ENCODE measurements at places on chromosomes 16 and 17. TPM values are rescaled to one million over a fixed set of nuclear protein-coding genes. Genes with fewer than 3 reads are reported as not detected.

The CETP gene
- 0.50 TPM for total RNA-seq

The CLDN7 gene
- total RNA-seq, result 6.9 TPM

GRCh38 chr16:85930301-85930700 is 31.3 kb downstream of the IRF8 start:
- DNase-seq, result no peak

DNA sequence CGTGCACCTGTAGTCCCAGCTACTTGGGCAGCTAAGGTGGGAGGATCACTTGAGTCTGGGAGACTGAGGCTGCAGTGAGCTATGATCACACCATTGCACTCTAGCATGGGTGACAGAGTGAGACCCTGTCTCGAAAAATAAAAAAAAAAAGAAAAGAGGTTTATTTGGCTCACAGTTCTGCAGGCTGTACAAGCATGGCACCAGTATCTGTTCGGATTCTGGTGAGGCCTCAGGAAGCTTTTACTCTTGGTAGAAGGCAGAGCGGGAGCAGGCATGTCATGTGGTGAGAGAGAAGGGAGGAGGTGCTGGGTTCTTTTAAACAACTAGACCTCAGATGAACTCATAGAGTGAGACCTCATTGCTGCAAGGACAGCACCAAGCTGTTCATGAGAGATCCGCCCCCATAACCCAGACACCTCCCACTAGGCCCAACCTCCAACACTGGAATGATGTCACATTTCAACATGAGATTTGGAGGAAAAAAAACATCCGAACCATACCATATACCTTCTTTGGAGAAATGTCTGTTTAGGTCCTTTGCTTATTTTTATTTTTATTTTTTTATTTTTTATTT is 10.3 kb upstream of the RMI2 start:
- no peak for DNase-seq

DNA sequence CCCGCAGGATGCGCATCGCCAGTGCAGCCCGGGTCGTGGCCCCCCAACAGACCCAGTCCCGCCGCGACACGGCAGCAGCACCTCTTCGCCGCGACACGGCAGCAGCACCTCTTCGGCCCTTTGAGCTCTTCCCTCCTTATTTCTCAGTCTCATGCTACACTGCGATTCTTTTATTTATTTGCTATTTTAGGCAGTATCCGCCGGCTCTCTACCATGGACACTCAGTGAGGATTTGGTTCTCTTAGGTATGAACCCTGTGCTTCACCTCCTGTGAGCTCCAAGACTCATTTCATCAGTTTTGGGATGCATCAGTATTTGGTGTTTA is 8.3 kb upstream of the MAP2K3 start:
- no peak for DNase-seq

- DNase-seq, result no peak
Observed at GRCh38 chr16:57966986-57967385, 3.9 kb downstream of the CNGB1 start.

- no peak for DNase-seq
Observed at GRCh38 chr17:57294629-57295501, 38.5 kb downstream of the MSI2 start.

The PIK3R5 gene
- 14.0 TPM for total RNA-seq

DNA sequence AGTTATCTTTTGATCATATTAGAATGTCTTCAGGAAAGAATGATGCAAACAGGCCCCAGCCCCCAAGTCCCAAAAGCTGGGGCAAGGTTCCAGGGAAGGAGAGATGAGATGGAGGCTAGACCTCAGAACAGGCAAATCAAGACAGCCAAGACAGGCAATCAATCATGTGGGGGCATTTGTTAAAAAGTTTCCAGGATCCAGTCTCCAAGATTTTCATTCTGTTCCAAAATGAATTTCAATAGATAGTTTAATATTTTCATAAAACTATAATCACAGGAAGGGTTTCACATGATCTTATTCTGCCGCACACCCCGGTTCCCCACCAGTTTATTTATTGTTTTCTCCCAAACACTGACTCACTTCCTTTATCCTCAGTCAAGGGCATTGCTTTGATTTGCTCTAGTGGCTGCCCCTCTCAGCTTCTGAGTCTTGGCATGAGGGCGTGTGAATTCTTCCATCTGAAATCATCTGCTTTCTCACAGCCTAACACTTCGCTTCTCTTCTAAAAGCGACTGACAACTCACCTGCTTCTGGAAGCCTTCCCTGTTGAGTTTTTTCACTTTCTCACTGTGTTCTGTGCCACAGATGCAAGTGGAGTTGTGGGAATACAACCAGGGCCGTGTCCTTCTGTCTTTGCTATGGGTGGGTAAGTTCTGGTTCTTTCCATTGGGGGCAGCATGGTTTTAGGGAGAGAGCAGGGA is 12.2 kb upstream of the TERF2 start:
- DNase-seq, result peak; percentile 67

DNA sequence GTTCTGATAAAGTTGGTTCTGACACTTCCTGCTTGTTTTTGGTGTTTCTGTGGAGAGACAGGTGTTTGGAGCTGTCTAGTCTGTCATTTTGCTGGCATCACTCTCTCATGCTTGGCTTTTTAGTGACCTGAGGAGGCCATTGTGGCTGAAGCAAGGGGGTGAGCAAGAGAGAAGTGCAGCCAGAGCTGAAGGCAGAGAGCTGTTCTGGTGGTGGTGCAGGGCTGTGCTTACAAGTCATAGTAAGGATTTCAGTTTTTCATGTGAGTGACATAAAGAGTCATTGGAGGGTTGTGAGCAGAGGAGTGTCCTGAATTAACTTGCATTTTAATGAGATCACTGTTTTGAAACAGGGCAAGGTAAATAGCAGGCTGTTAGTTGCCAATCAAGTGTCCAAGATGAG is 97.5 kb downstream of the CHD9 start:
- DNase-seq, result no peak

GRCh38 chr16:87648236-87648635 is 45.9 kb downstream of the JPH3 start:
- DNase-seq, result peak; percentile 89

The GRAPL gene
- 2.2 TPM for total RNA-seq

- no peak for DNase-seq
Observed at GRCh38 chr16:72922714-72923113, 125.2 kb downstream of the ZFHX3 start.

The TEX19 gene
- total RNA-seq, result 21.9 TPM

The PLA2G10 gene
- total RNA-seq, result 1.5 TPM

The CLDN6 gene
- total RNA-seq, result 0.74 TPM

DNA sequence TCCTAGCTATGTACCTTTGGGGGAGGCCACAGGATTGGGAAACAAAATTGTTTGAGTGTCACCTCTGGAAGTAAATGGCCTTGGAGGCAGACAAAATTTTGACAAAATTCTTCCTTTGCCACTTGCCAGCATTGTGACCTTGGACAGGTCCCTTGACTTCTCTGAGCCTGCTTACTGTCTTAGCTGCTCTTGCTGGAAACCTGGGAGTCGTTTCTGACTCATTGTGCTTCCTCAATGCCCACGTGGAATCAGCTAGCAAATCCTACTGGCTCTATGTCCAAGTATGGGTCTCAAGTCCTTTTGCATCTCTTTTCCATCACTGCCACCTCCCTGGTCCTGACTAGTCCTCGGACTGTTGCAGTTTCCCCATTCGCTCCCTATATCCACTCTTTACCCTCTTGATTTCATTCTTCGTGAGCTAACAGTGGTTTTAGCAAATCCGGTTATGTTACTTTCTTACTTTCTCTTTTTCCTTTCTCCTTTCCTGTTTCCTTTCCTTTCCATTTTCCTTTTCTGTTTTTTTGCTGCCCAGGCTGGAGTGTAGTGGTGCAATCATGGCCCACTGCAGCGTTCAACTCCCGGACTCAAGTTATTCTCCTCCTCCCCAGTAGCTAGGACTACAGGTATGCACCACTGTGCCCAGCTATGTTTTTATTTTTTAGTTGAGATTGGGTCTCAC is 68.1 kb upstream of the LGALS9 start:
- no peak for DNase-seq

The BAIAP3 gene
- total RNA-seq, result 29.8 TPM

DNA sequence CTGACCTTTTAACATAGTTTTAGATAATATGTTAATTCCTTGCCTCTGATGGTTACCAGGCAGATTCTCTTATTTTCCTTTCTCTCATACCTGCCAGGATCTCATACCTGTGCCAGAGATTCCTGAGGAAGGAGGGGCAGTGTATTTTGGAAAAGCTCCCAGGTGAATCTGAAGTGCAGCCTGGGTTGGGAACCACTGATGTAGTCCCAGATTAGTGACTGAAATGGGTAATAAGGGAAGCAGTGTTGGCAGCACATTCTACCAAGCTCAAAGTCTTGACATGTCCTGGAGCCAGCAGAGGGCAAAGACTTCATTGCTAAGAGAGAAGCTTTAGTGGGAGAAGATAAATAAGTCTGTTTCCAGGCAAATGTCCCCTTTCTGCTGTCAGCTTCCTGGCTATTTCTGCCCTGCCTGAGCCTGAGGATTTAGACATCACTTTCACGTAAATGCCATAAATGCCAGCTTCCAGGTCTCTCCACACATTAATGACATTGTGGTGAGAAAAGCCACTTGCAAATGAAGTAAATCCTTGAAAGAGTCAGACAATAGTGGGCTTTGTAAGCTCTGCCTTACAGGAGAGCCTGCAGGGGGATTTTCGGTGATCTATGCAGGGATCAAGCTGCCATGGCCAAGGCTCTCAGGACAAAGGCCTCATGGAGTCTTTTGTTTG is 40.9 kb upstream of the C16orf78 start:
- no peak for DNase-seq

The GPR139 gene
- total RNA-seq, result not detected

The CD300LG gene
- total RNA-seq, result 53.9 TPM

The LPO gene
- total RNA-seq, result 1.8 TPM

The SLC5A11 gene
- 0.39 TPM for total RNA-seq

- DNase-seq, result peak; percentile 66
Observed at GRCh38 chr17:60421273-60422161, 772 bp upstream of the CHCT1 start.

DNA sequence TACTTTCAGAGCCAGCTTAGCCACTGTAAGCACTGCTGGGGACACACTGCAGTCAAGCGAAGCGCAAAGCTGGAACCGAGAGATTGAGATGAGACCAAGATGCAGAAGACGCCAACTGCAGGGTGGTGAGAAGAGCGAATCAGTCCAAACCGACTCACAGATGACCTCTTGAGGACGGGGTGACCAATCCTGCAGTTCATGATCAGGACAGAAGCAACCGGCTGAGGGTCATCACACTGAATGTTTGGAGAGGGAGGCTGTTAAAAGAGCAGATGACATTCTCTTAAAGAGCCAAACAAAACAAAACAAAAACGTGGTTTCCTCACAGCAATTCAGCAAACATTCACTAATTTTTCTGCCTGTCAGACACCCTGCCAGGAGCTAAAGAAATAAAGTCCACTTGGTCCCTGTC is 8.5 kb downstream of the HASPIN start:
- peak; percentile 41 for DNase-seq

GRCh38 chr17:58756246-58757161 is 850 bp downstream of the PPM1E start:
- peak; percentile 26 for DNase-seq

- DNase-seq, result no peak
Observed at GRCh38 chr17:45087504-45087975, 26.4 kb downstream of the NMT1 start.

DNA sequence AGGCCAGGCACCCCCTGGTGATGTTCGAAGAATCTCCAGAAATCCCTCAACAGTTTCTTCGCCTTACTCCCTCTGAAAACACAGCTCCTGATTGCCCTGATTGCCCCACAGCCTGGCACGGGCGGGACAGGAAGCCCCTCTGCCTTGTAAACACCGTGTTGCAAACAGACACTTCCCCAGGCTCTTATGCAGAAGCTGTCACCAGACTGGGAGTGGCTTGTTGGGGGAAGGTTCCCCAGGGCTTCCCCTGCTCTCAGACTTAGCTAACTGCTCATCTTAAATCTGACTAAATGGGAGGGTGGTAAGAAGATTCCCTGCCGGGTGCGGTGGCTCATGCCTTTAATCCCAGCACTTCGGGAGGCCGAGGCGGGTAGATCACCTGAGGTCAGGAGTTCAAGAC is 11.2 kb downstream of the PIK3R5 start:
- DNase-seq, result peak; percentile 49

DNA sequence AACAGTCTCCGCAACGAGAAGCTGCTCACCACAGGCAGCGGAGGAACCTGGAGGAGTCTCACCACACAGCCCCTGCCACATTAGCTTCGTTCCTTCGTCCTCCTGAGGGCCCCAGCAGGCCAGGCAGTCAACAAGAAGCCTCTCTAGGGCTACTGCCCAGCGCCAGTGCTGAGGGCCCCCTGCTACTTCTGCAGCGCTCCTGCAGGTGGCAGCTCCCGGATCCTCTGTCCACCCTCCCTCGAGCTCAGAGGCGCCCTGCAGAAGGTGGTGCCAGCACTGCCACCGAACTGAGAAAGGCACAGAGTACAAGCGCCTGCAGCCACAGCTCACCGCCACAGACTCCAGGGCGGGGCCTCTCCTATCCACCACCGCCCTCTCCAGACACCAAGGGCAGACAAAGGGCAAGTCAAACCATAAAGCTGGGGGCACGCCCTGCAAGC is 27.3 kb downstream of the KDM8 start:
- DNase-seq, result no peak

The TLCD1 gene
- total RNA-seq, result 8.6 TPM

Measured in testis (tissue), 5 donors.